ENCODE measurements at places on chromosomes 12 and 14. TPM values are rescaled to one million over a fixed set of nuclear protein-coding genes. Genes with fewer than 3 reads are reported as not detected.

MTERF2 gene
- total RNA-seq, result 14.7 TPM

VDR gene
- total RNA-seq, result 6.1 TPM

CISTR gene
- total RNA-seq, result not detected

POTEG gene
- not detected for total RNA-seq

TOMM20L gene
- not detected for total RNA-seq

CLEC1B gene
- not detected for total RNA-seq

EML1 gene
- total RNA-seq, result 19.1 TPM

KIF5A gene
- not detected for total RNA-seq

FAIM2 gene
- total RNA-seq, result not detected

OR4L1 gene
- total RNA-seq, result not detected

GPD1 gene
- total RNA-seq, result 68.2 TPM

ASPG gene
- total RNA-seq, result not detected

All from gastrocnemius medialis (tissue), 4 donors.